EH (cell line): ENCODE measurements at places on chromosomes 12 and 14.

GRCh38 chr14:101353422-101353821, 207.9 kb upstream of the DIO3 start:
- DNase-seq: no peak

- DNase-seq: no peak
These were observed 453.0 kb upstream of the MIS18BP1 start for GRCh38 chr14:45705940-45706534.

- DNase-seq: no peak
These were observed 21.0 kb downstream of the CFL2 start for GRCh38 chr14:34693228-34693939.

- no peak for DNase-seq
These were observed 3.4 kb upstream of the RNASE8 start for GRCh38 chr14:21054123-21054767.

DNA sequence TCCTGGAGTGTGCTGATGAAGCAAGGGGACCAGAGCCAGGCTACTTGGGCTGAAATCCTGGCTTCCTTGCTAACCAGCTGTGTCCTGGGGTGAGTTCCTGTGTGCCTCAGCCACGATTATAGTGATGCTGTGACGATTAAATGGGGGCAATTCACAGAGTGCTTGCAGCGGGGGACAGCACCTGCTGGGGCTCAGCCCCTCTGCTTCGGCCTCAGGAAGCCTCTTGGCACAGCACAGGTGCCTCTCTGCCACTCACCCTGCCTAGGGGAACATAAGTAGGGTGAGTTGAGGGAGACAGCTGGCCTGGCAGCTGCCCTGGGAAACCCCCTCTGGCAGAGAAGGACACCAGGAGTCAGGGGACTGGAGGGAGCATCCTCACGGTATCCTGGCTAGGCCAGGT, 9.4 kb downstream of the KRT80 start:
- DNase-seq: no peak

GRCh38 chr12:131352296-131352900, 358.5 kb upstream of the SFSWAP start:
- DNase-seq: no peak

DNA sequence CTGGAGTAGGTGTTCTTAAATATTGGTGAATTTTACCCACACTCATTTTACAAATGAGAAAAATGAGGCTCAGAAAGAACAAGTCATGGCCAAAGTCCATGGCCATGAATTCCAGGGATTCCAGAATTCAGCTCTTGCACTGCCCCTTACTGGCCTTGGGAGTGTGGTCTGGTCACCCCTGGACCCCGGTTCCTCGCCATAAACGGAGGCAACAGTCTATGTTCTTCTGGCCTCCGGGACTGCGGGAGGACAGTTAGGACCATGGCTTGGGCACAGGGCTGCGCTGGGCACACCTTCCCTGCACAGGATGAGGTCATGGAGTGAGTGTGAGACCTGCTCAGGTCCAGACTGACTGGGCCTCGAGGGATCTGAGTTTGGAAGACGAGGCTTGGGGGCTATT, 6.9 kb downstream of the CCDC197 start:
- DNase-seq: no peak

GRCh38 chr12:42208574-42208973, 29.5 kb downstream of the YAF2 start:
- no peak for DNase-seq

DNA sequence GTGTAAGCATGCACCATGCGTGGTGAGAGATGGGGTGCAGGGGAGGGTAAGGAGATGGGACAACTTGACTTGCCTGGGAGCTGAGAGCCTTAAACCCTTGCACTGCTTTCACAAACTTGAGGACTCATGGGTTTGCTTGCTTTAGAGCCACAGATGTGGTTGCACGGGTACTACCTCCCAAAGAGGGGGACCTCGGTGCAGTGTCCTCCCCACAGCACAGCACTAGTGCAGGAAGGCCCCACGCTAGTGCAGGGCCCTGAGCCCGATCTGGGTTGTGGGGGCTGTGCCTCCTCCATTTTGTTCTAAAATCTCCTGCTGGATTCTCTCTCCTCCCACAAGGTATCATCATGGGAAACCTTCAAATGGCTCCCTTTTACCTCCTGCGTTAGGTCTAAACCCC, 11.2 kb downstream of the KRT72 start:
- no peak for DNase-seq

DNA sequence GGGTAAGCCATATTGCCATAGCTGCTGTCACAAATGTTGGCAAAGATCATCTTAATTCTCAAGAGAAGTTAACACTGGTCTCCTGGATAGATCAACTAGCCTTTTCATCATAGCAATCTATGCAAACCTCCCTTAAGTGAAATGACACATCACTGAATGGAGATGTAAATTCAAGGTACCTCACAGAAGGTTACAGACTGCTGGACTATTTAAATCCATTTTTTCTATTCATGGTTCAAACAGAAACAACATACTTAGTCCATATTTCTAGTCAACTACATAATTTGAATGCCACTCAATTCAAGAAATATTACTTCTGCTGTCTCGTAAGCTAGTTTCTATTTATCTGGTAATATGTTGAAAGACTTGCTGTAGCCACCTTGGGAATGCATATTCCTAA, 748.3 kb downstream of the C12orf50 start:
- DNase-seq: no peak

GRCh38 chr14:101120641-101121507, 217.4 kb upstream of the RTL1 start:
- peak; percentile 4 for DNase-seq

- no peak for DNase-seq
These were observed 55.5 kb downstream of the RPS6KA5 start for GRCh38 chr14:91004987-91005386.

- DNase-seq: peak; percentile 65
These were observed 135.5 kb downstream of the PAWR start for GRCh38 chr12:79555028-79555925.

DNA sequence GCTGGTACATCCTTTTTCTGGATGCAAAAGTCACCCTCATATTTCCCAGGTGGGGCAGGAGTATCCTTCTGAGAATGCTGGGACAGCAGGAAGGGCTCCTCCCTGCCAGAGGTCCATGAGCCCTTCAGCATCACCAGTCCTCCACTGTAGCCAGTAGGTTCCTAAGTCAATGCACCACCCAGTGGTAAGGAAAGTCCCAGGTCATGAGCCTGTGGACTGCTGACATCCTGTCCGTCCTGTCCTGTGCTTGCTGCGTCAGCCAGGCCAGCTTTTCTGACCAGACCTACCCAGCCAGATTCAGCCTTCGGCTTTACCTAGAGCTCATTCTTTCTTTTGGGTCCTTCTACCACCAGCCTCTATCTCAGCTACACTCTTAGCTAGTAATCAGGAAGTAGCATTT, 23.0 kb upstream of the ACTN1 start:
- DNase-seq: peak; percentile 46

DNA sequence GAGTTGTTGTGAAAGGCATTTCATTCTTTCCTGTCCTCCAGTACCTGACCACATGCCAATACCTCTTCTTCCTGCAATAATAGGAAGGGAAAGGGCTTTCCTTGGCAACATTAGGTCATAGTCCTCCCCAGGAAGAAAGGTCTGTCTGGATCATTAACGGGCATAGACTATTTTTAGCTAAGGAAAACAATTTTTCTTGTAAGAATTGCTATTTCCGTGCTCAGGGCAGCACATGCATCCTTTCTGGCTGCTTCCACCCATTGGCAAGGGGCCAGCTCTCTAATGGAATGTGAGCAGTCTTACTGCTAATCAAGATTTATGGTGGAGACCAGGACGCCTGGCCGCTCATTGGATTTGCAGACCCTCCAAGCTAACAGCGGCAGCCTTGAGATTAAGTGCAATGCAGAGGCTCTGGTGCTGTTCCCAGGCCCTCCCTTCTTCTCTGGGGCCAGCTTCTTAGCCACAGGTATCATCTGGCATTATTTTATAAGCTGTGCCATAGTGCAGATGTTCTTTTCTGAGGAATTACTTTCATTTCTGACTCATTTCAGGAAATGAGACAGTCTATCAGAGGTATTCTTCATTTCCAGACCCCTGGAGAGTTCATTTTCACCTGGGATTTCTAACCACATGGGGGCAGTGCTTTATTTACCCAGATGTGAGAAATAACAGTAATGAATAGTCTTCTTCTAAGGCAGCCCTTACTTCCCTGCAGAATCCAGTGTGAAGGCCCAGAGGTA, 52.9 kb downstream of the ANO6 start:
- DNase-seq: peak; percentile 96

GRCh38 chr12:73125148-73125547, 853.0 kb downstream of the TRHDE start:
- DNase-seq: no peak

GRCh38 chr12:63325757-63326156, 174.8 kb upstream of the AVPR1A start:
- no peak for DNase-seq

GRCh38 chr12:50727466-50727865, 36.4 kb upstream of the ATF1 start:
- DNase-seq: no peak

DNA sequence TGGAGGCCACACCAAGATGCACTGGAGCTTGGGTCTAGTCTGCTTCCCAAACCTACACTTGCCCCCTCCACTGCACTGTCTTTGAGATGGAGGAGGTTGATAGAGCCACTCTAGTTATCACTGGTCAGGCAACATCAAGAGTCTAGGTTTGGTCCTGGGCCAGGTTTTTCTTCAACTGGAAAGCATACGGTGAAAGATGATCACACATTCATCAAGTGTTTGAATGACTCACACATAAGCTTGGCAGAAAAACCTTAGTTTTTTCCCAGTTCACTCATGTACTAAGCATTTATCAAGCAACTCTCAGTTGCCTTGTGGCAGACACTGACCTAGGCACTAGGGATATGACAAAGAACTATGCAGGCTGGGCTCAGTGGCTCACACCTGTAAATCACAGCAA, 84.5 kb downstream of the PLEKHG3 start:
- peak; percentile 97 for DNase-seq

DNA sequence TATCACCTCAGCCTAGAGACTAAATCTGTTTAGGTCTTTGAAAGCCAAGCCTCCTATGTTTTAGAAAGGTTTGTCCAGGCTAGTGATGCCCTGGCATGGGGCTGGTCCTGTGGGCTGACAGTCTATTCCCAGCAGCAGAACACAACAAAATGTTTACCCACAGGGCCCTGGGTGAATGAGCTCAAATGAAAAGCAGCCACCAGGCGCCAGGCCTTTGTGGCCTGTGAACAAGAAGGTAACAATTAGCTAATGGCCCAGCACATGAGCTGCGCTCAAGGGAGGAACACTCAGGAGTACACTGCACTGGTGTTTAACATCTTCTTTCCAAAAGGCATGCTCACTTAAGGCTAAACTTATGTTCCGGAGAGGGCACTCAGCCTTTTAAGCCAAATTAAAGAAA, 202.2 kb downstream of the MON2 start:
- DNase-seq: no peak

- no peak for DNase-seq
These were observed 8.3 kb downstream of the FOXJ2 start for GRCh38 chr12:8040791-8041190.

- peak; percentile 48 for DNase-seq
These were observed 85.0 kb downstream of the KICS2 start for GRCh38 chr12:64137117-64137516.

GRCh38 chr12:115341442-115341841, 657.5 kb upstream of the TBX3 start:
- DNase-seq: peak; percentile 99

DNA sequence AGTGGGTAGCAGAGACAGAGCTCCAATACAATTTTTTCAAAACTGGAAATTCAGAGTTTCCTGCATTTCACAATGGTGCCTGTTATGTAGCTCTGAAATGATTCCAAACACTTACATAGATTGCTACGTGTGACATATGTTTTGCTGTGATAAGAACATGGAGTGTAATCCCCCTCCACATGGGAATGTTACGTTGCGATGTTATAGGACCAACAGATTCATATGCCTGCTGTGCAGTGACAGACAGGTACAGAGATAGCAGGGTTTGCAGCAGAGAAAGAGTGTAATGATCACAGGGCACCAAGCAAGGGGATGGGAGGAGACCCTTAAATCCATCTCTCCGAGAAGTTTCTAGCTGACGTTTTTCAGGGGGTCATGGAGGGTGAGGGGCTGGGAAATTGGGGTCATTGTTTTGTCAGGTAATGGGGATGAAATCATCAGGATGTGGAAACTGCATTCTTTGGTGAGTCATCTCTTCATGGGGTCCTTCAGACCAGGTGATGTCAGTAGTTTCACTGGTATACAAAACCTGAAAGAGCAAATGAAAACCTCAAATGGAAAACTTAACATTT, 76.6 kb upstream of the OSBPL8 start:
- peak; percentile 8 for DNase-seq

GRCh38 chr14:28707814-28708213, 58.8 kb upstream of the FOXG1 start:
- peak; percentile 1 for DNase-seq

DNA sequence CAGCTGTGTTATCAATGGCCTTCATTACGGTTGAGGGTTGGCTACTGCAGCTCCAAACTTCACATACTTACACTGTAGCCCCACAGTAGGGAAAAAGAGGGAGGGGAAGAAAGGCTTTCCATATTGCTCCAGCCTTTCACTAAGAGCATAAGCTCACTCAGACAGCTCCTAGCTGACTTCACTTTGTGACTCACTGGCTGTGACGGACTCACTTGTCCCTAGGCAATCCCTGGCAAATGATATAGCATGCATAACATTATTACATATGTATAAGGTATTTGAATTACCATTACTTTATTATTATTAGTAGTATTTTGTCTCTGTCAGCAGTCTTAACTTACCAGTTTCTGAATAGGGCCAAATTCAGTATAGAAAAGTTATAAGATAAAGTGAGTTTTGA, 350.7 kb downstream of the RMST start:
- no peak for DNase-seq

- DNase-seq: no peak
These were observed 2.5 kb upstream of the PSEN1 start for GRCh38 chr14:73133795-73134194.

DNA sequence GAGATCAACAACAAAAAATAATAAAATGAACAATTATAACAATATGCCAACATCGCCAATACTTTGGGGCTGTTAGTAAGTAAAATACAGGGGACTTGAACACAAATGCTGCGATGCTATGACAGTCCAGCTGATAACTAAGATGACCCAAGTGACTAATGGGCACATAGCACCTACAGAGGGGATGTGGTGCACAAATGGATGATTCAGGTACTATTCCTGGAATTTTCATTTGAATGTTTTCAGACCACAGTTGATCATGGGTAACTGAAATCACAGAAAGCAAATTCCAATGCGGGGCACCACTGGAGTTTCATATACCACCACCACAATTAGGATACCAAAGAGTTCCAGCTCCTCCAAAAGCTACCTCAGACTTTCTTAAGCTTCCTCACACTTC, 82.9 kb downstream of the RCOR1 start:
- peak; percentile 63 for DNase-seq

GRCh38 chr12:90268574-90268973, 559.9 kb upstream of the ATP2B1 start:
- DNase-seq: no peak
